LNCaP clone FGC (cell line): ENCODE measurements at places on chromosomes 1 and 21.

- no peak for DNase-seq
Measured at GRCh38 chr1:48005253-48006117, 8.3 kb upstream of the TRABD2B start.

- no peak for DNase-seq
Measured at GRCh38 chr1:107451715-107452114, 310.9 kb downstream of the NTNG1 start.

DNA sequence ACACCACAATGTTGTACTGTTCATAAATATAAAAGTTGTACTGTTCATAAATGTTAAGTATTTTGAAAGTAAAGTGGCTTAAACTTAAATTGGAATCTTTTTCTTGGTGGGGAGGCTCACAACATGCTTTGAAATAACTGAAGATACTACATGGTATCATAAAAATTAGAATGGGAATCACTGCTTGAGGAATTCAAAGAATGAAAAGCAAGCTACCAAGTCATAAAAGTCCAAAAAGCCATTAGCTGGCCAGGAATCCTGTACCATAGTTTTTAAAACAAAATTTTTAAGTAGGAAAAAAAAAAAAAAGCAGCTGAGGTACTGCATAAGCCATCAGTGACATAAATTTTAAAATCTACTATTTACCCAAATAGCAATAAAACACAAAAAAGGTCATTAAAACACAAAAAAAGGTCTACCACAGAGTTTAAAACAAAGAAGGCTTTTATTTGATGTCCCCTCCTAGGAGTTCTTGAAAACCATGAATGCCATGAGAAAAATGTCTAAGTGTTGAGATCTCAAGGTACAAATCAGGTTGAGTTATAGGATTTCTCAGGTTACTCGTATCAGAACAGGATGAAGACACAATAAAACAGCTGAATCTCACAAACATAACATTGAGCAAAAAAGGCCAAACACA, 8.6 kb downstream of the ZZZ3 start:
- no peak for DNase-seq

DNA sequence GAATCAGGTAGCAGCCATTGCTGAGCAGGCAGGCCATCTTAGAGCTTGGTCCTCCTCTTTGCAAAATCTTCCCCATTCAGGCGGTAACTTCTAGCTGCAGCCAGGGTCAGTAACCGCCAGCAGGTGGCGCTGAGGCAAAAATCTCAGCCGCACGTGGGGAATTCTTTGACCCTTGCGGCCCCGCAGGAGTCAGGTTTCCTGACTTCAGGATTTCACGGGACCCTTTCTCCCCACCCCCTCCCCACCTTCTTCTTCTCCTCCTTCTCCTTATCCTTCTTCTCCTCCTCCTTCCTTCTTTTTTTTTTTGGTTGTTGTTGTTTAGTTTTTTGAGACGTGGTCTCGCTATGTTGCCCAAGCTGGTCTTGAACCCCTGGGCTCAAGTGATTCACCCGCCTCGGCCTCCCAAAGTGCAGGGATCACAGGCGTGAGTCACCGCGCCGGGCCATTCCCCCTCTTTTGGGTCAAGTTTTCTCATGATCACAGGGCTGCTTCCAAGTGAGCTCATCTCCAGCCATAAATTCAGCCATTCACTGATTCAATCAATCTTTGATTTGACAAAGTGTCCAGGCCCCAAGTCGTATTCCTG, 33.4 kb upstream of the TENT5B start:
- no peak for DNase-seq
